Cerebellar nuclear complex (tissue), 1 donor: ENCODE measurements at places on chromosomes 6 and 20.

- no peak for DNase-seq
These were observed 41.7 kb downstream of the SLC9A8 start for GRCh38 chr20:49854190-49854875.

GRCh38 chr20:57819691-57820380 lies 110.0 kb upstream of the PMEPA1 start:
- DNase-seq: no peak

DNA sequence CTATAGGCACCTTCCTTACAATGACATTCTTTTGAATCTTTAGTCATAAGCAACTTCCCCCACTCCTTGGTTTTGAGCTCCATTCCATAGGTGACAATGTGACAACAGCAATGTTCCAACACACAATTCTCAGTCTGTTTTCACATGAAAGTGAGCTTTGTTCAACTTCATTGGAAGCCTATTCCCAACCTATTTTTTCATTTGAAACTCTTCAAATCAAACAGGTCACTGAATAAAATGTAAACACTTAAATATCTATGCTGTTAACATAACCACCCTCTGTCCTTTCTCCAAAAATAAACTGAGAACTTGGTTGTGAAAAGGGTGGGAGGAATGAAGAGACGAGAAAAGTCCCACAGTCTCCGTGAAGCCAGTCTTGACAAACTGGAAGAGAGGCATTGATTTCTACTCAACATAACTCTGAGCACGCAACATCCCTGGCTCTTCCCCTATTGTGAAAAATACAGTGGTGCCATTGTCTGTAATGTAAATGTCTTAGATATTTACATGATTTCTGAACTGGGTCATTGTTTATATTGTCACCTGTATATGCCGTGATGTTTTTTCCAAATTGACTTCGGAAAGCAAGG lies 343.1 kb downstream of the TFAP2A start:
- DNase-seq: no peak

DNA sequence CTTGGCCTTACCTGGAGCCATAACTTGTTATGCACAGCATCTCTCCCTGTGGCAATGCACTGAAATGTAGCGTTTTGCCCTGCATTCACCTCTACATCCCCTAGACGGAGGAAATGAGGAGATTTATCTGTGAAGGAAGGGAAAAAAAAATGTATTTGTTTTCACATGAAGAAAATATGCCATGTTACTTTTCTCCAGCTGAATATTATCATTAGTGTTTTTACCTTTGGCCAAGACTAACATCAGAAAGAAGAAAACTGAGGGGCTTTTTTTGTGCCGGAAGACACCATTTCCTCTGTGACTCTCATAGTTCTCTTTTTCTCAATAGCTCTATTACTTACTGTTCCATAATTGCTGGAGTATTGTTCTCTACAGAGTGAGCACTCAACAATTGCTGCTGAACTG lies 280.4 kb downstream of the PTPRK start:
- no peak for DNase-seq

DNA sequence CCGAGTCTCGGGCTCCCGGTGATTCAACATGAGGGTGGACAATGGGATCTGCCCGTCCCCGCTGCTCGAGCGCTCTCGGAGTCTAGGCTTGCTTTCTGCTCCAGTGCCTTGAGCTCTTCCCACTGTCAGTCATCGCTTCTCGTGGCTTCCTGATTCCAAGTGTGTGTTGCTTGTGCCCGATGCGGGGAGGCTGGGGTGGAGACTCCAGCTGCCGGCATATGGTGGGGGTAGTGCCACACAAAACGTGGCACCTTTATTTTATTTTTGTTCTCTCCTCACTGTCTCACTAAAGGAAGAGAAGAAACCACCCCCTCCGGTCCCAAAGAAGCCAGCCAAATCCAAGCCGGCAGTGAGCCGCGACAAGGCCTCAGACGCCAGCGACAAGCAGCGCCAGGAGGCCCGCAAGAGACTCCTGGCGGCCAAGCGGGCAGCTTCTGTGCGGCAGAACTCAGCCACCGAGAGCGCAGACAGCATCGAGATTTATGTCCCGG lies 14.8 kb upstream of the MYL9 start:
- DNase-seq: no peak

GRCh38 chr6:111982681-111983080 lies 71.2 kb upstream of the CCN6 start:
- no peak for DNase-seq

DNA sequence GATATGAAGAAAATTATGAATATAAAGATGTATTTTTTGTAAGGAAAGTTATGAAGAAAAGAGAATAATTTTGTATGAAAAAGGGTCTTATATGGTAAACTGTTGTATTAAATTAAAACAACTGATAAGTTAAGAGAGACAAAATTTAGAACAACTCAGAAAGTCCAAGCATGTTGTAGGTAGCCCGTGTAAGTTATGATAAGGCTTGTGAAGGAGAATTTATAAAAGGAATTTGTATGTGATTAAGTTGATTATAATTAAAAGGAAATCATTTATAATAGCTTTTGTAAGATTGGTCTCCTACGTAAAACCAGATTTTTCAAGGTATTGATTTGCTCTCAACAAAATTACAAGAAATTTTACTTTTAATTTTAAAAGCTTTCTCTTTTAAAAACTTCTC lies 1579.3 kb downstream of the HACE1 start:
- DNase-seq: no peak
